Epithelial cell of proximal tubule (primary cell): ENCODE measurements at places on chromosomes 2 and 18.

DNA sequence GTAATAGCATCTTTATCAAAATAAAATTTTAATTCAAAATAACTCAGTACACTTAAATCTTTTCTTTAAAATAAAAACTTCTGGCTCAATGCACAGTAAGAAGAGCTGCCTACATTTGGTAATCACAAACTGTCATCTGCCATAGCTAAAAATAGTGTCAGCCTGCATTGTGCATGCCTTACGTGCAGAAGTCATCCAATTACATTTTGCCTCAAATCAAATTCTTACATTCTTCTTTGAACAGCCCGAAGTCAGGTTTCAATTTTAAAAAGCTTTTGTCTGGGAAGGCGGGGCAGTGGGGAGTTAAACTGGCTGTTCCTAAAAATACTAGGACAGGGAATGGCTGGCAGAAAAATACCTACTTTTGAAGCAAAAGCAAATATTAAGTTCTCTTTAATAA lies 51.1 kb downstream of the RTN4 start:
- no peak for DNase-seq

GRCh38 chr2:8219096-8219495 lies 462.8 kb upstream of the ID2 start:
- DNase-seq, result no peak

- no peak for DNase-seq
These were observed 3.7 kb upstream of the AQP12A start for GRCh38 chr2:240687741-240688552.

GRCh38 chr2:16852651-16853050 lies 187.0 kb upstream of the CYRIA start:
- DNase-seq, result no peak

DNA sequence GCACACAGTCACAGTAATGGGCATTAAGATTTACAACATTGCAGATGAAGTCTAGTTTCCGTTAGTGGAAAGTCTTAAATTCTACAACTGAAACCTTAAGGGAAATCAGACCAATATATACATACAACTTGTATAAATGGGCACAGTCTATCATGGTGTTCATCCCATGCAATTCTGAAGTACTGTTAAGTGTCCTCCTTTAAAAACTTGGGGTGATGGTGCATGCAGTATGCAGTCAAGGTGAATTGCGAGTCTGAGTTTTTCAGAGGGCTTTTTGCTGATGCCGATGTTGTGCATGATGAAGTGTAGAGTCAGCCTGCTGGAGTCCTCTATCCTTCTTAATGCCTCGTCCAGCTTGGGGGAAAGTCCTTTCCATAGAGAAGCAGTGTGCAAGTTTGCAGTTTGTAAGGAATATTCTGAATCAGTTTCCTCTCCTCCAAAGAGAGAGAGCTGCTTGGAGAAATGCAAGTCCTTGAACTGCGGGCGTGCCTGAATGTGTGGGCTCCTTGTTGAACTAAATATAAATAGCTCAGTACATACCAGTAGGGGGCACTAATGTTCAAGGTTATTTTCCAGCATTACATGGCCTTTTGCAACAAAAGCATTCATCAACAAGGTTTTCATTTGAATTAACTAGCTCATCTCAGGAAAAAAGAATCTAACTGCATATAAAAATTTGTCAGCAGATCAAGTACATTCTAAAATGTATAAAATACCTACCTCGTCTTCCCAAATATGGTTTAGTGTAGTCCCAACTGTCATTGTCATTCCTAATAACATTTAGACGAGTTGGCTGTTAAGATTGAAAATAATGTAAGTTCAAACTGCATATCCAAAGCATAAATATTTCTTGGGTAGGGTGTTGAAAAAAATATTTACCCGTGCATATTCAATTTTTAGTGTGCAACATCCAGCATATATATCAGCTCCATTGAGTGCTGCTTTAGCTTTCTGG lies 21.3 kb downstream of the HNRNPLL start:
- peak; percentile 44 for DNase-seq
